ENCODE measurements at places on chromosomes 7 and 10.

DNA sequence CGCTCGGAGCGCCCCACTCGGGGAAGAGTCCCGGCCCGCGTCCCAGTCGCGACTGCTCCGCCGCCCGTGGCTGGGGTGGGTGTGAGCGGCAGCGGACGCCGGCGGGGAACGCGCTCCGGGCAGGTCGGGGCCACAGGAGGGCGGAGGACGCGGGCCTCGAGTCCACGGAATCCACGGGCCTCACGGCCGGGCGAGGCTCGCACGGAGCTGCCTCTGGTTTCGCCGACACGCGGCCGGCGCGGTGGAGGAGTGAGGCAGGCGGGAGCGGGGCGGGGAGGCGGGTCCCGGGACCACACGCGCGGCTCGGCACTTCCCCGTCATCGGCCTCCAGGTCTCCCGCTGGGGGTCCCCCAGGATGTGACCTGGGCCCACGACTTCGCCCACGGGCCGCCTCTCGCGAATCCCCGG lies 533 bp upstream of the NKX6-2 start:
- DNase-seq, result no peak

- DNase-seq, result no peak
These were observed 545.9 kb downstream of the SORCS1 start for GRCh38 chr10:106618646-106619045.

DNA sequence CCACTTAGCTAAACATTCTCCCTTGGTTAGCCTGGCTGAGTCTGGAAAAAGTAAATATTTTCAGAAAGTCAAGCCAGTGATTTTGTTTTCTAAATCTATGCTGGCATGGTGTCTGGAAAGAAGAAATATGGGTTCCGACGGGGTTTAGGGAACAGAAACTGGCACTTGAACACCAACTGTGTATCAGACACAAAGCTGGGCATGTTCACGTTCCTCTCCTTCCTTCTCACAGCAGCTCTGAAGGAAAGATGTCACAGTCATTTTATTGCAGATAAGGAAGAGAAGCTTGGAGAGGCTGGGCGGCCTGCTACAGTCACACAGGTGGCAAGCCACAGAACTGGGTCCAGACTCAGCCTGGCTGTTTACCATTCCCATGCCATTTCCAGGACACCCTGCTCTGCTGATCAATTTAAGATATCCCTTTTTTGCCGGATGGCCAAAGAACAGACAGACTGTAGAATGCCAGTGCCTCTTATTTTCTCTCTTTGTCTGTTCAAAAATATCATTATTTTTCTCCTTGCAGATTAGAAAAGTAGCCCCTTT lies 118.8 kb downstream of the HERPUD2 start:
- no peak for DNase-seq

DNA sequence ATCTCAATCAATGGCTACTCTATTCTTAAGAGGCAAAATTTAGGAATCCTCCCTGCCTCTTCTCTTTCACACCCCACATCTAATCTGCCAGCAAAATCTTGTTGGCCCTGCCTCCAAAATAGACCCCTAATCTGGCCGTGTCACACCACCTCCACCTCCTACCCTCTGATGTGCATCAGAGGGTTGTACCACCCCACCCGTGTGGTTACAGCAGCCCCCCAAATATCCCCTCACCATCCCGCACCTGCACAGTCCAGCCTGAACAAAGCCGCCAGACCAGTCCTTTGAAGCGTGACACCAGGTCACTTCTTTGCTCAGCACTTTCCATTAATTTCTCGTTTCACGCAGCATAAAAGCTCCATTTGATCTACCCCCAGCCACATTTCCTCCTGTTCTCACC lies 776 bp upstream of the XPNPEP1 start:
- no peak for DNase-seq

DNA sequence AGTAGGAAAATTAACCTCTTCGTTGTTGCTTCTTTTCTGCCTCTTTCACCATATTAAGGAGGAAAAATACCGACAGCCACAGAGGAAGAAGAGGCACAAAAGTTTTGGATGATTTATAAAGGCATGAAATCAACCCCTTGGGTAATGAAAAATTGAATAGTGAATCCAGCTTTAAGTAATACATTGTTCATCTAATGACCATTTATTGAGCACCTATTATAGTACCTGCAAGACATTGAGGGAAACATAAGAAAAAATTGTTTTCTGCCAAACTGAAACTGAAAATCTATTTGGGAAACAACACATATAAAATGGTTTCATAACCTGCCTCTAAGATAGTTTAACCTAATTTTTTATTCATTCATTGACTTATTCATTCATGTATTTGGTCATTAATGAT lies 8.2 kb downstream of the ECHDC3 start:
- DNase-seq, result no peak

- no peak for DNase-seq
These were observed 375 bp upstream of the FGF8 start for GRCh38 chr10:101776161-101776817.

GRCh38 chr7:123749537-123749857 lies 694 bp upstream of the WASL start:
- DNase-seq, result no peak

GRCh38 chr7:132292803-132293202 lies 283.5 kb downstream of the PLXNA4 start:
- no peak for DNase-seq

GRCh38 chr10:70578371-70578947 lies 24.1 kb downstream of the PRF1 start:
- DNase-seq, result peak; percentile 74

DNA sequence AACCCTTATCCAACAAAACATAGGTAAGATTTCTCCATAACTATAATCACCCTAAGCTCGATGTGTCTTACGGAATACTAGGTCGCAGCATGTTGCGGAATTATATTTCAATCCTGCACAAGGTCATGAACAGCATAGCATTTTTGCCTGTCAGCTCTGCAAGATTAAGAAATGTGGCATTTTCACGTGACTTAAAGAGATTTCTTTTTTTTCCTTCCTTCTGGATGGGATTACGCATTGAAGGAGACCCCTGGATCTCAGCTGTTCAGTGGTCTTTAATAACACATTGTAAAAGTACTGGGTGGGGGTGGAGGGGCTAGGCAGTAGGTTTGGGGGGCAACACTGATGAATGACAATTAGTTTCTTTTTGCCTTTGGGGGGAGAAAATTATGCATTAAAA lies 106.7 kb downstream of the CUBN start:
- no peak for DNase-seq

DNA sequence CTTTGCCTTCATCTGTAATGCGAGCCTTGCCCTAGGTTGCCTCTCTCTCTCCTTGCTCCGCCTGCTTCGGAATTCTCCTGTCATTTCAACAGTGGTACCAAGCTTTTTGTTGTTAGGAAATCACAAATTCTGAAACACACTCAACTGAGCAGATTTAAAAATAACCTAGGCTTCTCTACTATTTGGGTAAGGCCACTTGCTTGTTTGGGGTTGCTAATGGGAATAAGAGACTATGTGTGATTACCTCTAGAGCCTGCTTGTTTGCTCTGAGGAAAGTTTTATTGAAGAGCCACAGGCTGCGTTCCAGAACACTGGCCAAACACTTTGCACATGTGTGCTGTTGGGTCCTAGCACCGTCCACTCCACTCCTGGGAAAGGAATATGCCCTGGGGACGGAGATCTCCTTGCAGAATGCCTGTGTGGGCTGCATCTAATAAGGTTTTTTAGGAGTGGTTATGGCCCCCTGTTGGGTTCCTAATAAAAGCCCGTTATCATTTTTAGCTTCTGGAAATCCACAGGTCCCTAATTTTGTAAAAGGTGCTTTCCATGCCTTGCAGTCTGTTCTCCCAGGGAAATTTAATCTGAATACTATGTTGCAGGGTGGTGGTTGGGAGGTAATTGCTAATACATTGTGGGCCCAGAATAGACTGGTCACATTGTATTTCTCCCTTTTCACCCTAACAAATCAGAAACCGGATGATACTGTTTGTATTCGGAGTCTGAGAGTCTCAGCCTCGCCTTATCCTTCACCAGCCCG lies 68.7 kb upstream of the KLF6 start:
- DNase-seq, result no peak

- no peak for DNase-seq
These were observed 69.0 kb upstream of the LRRC17 start for GRCh38 chr7:102843850-102844249.

DNA sequence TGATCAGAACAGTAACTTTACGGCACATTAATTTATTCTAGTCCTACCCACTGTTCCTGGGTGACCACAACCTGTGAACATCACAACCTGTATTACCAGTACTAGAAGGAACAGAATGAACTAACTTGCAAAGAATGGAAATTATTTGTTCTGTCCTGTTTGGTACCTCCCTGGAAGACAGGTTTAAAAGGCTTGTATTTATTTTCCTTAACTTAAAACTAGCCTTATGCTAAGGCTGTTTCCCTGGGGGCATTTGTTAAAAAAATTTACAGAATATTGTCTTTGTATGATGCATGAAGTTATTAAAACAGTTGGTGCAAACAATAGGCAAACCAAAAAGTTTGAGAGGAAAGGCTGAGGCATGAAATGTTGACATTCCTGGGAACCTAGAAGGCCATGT lies 132.7 kb downstream of the DNAJC1 start:
- no peak for DNase-seq

GRCh38 chr10:35705671-35706070 lies 63.6 kb upstream of the FZD8 start:
- no peak for DNase-seq

DNA sequence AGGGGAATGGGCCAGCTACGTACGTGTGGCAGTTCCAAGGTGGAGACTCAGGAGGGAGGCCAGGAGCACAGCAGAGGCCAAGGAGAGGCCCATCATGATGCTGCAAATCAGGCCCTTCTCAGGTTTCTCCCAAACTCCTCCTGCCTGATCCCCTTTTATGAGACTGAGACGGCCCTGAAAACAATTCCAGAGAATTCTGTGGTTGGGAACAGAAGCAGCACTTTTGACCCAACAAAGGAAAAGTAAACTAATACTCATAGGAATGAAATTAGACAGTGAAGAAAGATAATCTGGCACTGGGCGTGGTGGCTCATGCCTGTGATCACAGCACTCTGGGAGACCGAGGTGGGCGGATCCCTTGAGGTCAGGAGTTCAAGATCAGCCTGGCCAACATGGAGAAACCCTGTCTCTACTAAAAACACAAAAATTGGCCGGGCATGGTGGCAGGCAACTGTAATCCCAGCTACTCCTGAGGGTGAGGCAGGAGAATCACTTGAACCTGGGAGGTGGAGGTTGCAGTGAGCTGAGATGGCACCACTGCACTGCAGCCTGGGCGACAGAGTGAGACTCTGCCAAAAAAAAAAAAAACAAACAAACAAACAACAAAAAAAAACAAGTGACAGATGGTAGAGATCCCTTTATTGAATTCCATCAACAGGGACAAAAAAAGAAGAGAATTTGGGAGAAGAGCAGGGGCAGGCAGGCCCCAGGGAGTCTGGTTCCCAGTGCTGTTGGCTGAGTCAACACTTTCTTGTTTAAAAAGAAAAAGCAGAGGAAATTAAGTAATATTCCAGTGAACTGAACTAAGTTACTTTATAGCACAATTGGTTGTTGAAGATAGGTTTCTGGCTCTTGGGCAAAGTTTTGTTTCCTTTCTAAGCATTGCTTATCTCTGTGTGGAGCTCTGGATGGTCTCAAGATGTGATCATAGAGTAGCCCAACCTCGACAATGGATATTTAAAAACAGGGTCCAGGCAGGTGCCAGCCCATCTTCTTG lies at the start of gene CCL26:
Gene CCL26 (minus strand): TSS at position 131 of the 997 bp plus-strand sequence. CDS start 35 bp downstream, at position 96.
- DNase-seq, result no peak

- DNase-seq, result no peak
These were observed 61.2 kb downstream of the CDH23 start for GRCh38 chr10:71457908-71458307.

DNA sequence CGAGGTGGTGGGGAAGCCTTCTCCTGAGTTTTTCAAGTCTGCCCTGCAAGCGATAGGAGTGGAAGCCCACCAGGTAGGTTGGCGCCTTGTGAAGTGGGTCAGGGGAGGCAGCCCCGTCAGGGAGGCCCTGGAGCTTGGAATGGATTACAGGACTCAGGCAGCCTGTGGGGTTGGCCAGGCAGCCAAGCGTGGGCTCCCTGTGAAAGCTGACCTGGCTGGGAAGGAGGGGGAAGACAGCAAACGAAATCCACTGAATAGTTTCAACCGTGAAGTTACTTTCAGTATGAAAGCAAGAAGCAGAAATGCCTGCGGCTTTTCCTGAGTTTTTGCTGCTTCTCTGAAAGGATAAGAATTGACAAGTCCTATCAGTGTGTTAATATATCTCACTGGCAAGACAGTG lies 36.4 kb downstream of the LHPP start:
- DNase-seq, result no peak

- DNase-seq, result no peak
These were observed 56.2 kb downstream of the JMJD1C start for GRCh38 chr10:63409465-63410027.

DNA sequence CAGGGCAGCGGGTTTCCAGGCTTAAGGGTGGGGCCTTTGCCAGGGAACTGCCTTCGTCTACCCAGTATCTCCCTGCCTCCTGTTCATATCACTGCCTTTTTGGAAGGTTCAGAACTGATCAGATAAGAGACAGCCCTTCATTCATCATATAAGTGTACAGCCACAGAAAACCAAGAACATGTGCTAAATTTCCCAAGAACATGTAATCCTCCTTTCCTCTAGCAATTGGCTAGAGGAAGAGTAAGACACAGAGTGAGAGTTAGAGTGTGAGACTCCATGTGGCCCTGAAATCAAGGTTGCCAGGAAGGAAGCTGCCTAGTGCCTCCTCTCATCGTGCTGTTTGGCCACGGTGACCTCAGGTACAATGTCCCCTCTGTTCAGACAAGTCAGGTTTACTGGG lies 770.9 kb downstream of the TNS3 start:
- DNase-seq, result no peak

GRCh38 chr10:4663162-4663992 lies 162.6 kb upstream of the AKR1E2 start:
- DNase-seq, result no peak

DNA sequence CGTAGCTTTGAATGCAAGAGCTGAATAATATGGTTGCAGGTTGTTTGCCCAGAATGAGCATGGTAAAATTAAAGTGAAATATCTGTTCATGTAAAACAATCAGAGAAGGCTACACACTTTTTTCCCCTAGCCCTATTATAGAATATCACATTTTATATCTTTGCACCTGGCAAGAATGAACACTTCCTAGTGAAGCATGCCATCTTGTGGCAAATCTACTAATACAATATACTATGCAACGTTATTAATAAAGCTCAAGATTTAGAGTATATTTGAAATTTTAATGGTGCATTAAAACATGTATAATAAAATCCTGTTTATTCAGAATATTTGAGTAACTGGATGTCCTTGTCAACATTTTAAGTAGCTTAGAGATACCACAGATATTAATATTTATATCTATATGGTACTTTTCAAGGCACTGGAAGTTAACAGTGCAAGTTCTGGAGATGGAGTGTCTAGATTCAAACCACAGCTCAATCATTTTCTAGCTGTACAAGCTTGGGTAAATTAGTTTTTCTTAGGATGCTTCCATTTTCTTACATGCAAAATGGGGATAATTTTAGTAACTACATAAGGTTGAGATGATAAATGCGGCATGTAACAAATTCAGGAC lies 643.1 kb upstream of the SEMA3D start:
- DNase-seq, result no peak

DNA sequence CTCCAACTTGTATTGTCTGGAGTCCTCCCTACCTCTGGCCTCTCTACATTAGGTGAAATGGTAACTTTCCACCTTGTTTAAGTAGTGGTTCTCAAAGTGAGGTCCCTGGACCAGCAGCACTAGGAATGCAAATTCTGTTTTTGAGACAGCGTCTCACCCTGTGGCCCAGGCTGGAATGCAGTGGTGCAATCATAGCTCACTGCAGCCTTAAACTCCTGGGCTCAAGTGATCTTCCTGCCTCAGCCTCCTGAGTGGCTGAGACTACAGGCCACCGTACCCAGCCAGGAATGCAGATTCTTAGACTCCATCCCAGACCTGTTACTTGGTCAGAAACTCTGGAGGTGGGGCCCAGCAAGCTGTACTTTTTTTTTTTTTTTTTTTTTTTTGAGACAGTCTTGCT lies 6.8 kb upstream of the TBL2 start:
- no peak for DNase-seq

GRCh38 chr7:76196786-76197185 lies 4.9 kb upstream of the SRRM3 start:
- no peak for DNase-seq

Data from immature natural killer cell (primary cell).